Stomach (tissue), 19 donors: ENCODE measurements at places on chromosomes 11 and 22.
A peak's percentile ranks its signal among the peaks of the same experiment; 100 is the strongest.

GRCh38 chr11:36131721-36132397 is 157.4 kb downstream of the COMMD9 start:
- DNase-seq = peak; percentile 30

- DNase-seq = no peak
Observed at GRCh38 chr22:39291523-39291922, 27.9 kb downstream of the RPL3 start.

DNA sequence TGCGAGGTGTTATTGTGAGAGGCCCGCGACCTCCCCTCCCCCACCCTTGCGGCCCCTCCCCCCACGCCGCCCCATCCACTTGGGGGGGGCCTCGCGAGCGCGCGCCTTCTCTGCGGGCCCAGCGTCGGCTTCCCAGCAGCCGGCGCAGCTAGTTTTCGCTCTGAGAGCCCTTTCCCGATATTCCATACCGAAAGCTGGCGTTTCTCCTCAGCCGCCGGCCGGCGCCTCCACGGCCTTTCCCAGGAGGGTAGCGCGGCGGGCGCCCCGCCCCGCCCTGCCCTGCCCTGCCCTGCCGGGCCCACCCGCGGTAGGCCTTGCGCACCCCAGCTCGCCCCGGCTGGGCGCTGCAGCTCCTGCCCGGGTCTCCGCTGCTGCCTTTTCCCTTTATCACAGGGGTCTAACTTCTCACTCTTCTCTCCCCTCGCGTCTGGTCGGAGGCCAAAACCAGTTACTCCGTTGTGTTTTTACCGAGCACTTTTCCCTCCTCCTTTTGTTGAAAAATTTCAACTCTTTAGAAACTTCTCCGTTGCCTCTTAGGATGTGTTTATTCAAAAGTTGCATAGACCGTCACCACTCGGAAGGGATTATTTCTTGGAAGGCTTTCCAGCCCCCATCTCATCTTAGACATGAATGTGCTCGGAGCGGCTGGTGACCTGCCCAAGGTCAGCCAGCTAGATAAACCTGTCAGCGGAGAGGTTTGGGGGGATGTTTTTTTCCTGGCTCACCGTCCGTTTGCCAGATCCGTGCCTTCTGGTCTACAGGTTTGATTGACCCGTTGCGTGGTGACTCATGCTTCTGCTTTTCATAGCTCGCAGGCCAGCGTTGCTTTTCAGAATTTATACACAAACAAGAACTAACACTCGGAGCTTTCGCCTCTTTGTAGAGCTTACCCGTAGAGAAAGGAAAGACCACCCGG is 648 bp downstream of the PAFAH1B2 start:
- peak; percentile 84 for DNase-seq

- DNase-seq = no peak
Observed at GRCh38 chr22:49613511-49614270, 214.0 kb downstream of the BRD1 start.

GRCh38 chr11:43693731-43694130 is 13.2 kb downstream of the HSD17B12 start:
- DNase-seq = no peak

DNA sequence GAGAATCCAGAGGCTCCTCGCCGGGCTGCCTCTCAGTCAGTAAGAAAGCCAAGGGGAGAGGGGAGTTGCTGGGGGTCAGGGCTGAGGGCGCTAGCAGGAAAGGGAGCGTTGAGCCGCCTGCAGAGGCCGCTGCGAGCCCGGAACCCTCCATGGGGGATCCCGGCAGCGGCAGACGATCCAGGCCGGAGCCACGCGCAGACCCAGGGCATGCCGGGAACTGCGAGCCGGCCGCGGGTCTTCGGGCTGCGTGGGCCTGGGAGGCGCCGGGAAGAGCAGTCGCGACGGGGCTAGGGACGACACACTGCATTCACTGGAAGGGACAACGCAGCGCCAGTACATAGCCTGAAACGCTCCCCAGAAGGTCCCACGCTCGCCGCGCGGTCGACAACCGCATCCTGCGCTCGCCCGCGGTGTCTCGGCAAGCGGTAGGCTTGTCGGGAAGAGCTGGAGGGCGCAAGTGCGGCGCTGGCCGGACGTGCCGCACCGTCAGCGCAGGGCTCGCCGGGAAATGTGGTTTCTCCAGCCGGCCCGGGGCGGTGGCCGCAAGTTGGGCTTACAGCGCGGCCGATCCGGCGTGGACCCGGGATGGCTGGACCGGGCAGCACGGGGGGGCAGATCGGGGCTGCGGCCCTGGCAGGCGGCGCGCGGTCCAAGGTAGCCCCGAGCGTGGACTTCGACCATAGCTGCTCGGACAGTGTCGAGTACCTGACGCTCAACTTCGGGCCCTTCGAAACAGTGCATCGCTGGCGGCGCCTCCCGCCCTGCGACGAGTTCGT is at the start of gene LZTR1:
LZTR1 (plus strand) TSS at position 511 of the 776 bp plus-strand sequence; CDS start at position 586, 75 bp downstream.
- peak; percentile 83 for DNase-seq

GRCh38 chr22:26362471-26362870 is 66.6 kb upstream of the ASPHD2 start:
- no peak for DNase-seq

DNA sequence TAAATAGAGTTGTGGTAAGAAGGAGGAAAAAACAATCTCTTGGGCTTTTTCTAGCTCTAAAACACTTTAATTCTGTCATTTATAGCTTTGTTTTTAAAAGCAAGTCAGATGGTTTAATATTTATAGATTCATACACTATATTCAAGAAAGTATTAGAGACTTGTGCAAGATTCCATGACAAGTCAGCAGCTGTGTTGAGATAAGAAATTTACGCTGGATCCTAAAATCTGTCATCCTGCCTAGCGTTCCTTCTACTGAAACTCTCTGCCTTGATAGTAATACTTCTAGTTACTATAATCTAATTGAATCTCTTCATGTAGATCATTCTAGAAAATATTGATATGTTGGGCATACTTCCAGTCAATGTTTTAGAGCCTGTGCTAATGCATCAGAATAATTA is 721.8 kb downstream of the CNTN5 start:
- DNase-seq = peak; percentile 28

GRCh38 chr11:44708009-44708408 is 18.8 kb upstream of the TSPAN18 start:
- DNase-seq = peak; percentile 56

DNA sequence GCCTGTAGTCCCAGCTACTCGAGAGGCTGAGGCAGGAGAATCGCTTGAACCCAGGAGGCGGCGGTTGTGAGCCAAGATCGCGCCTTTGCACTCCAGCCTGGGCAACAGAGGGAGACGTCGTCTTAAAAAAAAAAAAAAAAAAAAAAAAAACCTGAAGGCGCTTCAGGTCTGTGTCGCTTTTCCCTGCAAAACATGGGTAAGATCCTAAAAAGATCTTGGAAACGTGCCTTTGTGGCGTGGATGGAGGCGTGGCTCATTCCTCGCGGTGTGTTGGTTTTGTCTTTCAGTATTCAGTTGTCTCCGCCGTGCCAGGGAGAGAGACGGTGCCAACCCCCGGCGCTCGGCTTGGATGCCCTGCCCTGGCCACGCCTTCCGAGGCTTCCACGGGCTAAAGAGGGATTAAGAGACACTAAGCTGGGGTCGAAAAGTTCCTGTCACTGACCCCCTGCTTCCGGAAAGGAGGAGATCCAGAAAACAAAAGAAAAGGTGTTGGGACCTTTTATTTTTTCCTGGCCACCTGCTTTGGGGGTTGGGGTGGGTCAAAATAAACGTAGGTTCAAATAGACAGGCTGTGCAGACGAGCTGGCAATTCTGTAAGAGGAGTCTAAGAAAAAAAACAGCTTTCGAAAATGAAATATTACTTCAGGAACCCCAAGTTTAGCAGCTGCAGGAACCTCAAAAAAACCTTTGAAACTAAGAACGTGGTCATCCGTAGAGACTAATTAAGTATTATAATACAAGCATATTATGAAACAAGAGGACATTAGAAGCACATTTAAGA is 1.1 kb upstream of the SLC35F2 start:
- DNase-seq = peak; percentile 53
